ENCODE measurements at places on chromosomes 6 and 20.

GRCh38 chr6:37056112-37056403 lies 50.6 kb downstream of the FGD2 start:
- no peak for DNase-seq

- no peak for DNase-seq
Observed at GRCh38 chr6:90157441-90157840, 139.2 kb downstream of the BACH2 start.

DNA sequence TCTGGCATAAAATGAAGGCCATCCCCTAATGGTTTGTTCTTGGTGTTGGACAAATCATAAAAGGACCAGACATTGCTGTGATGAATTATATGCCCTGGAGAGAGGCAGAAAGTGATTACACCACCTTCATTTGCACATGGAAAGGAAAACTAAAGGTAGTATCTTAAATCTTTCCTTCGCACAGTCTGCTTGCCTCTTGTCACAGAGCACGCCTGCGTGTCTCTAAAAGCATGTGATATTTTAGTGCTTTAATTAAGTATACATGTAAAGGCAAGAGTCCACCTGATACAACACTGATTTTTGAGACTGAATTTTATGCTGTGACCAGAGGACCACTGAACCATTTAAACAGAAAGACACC lies 28.8 kb upstream of the PLAGL1 start:
- no peak for DNase-seq

DNA sequence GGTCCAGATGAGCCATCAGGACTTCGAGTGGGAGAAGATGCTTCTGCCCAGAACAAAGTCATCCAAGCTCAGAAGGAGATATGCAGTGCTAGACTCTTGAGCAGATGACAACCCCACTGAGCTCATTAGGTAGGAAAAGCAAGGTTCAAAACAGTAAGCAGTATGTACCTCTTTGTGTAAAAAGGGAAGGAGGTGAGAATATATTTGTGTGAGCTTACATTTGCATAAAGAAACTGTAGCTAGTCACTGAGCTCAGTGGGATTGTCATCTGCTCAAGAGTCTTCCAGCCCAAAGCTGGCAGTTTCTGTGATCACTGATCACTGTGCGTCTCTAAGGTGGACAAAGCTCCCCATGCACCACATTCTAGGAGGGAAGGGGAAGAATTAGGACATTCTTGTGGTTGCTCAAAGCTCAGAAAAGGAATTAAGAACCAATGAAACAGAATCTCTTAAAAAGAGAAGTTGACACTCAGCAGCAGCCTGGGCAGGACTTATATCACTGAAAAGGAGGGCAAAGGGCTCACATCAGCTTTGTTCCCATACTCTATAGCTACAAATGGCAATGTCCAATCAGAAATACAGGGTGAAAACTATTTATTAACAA lies 90.0 kb upstream of the MAFB start:
- DNase-seq = no peak

DNA sequence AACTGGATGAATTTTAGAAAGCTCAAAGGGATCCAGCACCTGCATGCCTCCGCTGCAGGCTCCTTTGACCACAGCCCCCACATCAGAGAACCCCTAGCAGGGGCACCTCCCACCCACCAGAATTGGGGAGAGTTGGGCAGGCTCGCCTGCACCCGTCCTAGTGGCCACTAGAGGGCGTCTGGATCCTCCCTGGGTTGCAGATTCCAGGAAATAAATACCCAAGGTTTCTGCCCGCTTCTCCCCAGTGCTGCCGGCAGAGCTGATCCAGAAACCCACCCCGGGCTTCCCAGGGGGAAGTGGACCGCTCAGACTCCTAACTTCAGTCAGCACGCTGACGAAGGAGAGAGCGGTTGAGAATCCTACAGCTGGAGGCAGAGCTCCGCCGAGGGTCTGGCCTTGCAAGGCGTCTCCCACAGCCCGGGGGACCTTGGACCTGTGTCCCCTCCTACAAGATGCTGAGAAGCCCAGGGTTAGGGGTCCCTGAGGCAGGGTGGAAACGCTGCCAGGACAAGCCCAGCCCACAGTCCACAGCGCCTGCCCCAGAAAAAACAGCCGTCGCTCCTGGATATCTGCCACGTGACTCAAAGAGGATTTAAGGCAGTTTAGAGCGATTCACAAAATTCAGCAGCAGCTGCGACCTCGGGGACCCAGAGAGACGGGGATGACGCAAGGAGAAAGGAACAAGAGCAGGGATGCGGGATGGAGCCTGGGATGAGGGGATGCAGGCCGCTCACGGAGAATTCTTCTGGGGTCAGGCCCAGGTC lies 32.6 kb upstream of the PHACTR3 start:
- no peak for DNase-seq

- DNase-seq = no peak
Observed at GRCh38 chr6:16244446-16244845, 6.1 kb downstream of the GMPR start.

DNA sequence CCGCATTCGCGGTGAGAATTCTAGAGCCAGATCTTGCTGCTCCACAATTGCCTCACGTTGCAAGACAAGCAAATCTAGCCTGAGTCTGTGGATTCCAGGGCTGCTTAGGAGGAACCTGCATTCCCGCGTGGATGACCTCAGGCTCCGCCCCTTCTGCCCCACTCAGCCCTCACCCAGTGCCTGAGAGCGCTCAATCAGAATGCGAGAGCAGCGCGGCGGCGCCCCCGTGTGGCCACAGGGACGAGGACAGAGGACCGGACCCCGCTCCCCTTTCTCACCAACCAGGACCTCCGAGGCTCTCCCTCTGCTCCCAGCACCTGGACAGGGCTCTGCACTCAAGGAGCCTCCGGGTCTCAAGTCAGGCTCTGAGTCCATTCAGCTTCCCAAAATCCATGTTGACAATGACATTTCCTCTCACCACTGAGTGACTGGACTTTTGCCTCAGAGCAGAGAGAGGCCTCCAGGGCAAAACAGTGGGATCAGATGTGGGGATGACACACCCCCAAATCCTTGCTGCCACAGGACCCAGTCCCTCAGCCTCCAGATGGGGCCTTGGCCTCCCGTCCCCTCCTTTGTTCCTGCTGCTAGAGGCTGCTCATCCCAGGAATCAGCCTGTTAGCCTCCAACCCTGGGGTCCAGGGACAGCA lies 52.0 kb downstream of the RPP21 start:
- peak; percentile 68 for DNase-seq

DNA sequence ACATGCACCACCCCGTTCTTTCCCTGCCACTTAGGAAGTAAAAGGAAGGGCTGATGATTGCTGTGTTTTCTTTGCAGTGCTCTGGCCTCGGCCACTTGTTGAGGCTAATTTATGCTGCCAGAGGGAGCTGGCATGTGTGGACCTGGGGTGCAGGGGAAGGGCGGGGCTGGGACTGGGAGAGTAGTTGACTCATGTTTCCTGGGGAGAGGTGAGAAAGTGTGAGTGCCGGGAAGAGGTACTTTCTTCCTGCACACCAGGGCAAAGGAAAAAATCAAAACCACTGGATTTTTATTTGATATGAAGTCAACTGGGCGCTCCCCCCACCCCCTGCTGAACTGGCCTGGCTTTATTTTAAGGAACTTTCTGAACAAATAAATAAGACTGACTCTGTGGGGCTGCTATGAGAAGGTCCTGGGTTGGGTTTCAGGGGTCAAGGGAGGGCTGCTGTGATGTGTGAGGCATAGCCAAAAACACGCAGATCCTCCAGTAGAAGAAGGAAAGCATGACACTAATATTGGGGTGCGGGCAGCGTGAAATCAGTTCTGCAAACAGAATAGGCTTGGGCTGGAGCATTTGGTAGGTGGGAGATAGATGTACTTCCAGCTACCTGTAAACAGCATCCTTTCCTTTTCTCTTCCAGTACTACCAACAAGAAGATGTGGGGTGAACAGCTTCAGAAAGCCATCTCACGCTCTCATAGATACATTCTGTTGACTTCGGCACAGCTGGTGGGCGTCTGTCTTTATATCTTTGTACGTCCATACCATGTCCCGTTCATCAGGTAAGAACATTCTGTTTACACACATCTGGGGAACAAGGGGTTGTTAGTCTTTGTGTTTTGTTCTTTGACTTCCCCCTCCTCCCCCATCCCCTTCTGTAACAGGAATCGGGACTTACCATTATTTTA lies 87.5 kb downstream of the SYNJ2 start:
- no peak for DNase-seq

- no peak for DNase-seq
Observed at GRCh38 chr6:37160922-37161778, 8.8 kb upstream of the PIM1 start.

DNA sequence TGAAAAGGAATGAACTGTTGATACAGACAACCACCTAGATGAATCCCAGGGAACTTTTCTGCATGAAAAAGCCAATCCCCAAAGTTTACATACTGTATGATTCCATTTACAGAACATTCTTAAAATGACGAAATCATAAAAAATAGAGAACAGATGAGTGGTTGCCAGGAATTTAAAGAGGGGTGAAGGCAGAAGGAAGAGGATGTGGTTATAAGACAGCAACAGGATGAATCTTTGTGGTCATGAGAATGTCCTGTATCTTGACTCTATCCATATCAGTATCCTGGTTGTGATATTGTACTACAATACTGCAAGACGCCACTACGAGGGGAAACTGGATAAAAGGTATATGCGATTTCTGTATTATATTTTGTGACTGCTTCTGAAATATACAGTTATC lies 70.1 kb upstream of the EMILIN3 start:
- DNase-seq = no peak

GRCh38 chr6:35775031-35775430 lies 1.4 kb upstream of the CLPSL2 start:
- no peak for DNase-seq

DNA sequence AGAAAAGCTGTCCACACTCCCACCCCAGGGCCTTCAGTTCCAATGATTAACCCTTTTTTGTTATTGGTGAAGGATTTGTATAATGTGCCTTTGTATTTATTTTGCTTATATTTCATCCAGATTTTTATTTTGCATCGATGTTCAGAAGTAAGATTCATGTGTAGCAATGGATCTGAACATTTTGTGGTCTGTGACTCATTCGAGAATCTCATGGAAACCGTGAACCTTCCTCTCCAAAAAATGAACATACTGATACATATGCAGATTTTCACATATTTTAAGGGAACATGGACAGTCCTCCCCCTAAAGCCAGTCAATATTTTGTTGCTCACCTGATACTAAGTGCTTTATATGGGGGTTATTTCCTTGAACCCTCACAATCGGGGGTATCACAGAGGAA lies 421.8 kb upstream of the SOX4 start:
- DNase-seq = no peak

DNA sequence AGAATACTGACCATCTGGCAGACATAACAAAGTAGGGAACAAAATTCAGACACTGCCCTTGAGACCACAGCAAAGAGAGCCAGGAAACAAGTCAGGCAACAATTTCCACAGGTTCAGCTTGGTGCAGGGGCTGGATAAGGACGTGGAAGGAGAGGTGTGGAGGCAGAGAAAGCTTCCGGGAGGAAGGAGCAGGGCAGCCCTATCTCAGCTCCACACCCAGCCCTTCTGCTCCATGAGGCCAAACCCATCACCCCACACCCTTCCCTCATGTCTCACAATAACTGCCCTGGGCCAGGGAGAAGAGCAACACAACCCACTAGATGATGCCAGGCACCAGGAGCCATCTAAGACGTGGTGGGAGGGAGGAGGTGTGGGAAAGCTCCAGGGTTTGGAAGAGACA lies 5.8 kb downstream of the SNHG17 start:
- DNase-seq = no peak

DNA sequence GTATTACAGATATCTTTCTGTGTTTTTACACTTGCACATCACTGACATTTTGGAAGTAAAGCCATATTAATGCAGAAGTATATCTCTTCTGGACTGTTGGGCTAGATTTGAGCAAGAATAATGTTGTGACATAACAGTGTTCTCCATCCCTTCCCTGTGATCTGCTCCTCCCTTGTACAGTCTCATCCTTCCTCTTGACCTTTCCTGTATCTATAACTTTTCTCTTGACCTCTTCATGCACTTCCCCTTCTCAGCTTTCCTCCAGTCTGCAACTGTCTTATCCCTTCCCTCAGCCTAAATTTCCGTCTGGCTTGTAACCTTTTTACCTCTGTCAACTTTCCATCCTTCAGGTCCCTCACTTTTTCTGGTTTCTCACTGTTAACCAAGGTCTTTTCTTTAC lies 29.8 kb downstream of the NCOA3 start:
- DNase-seq = no peak

- no peak for DNase-seq
Observed at GRCh38 chr6:50471041-50471440, 242.3 kb upstream of the TFAP2D start.

GRCh38 chr20:48010623-48011022 lies 225.3 kb upstream of the SULF2 start:
- no peak for DNase-seq

- no peak for DNase-seq
Observed at GRCh38 chr20:32528905-32529670, 56.0 kb downstream of the NOL4L start.

DNA sequence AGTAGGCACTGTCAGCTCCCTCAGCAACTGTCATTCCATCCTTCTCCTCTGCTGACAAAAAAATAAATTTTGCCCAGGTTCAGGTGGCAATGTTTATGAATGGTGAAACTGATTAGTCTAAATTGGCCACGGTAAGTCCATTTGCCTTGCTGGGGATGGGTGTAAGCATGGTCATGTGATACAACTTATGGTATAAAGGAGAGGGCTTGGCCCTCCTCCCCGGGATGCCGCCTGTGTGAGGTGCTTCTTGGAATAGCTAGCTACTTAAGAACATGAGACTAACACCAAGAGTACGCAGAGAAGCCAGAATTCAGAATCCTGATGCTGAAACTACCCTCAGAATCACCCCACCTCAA lies 94.4 kb upstream of the MAP7 start:
- no peak for DNase-seq

GRCh38 chr6:30703011-30703410 lies 12.2 kb upstream of the NRM start:
- no peak for DNase-seq

- no peak for DNase-seq
Observed at GRCh38 chr6:137157601-137158000, 15.8 kb downstream of the IL22RA2 start.

DNA sequence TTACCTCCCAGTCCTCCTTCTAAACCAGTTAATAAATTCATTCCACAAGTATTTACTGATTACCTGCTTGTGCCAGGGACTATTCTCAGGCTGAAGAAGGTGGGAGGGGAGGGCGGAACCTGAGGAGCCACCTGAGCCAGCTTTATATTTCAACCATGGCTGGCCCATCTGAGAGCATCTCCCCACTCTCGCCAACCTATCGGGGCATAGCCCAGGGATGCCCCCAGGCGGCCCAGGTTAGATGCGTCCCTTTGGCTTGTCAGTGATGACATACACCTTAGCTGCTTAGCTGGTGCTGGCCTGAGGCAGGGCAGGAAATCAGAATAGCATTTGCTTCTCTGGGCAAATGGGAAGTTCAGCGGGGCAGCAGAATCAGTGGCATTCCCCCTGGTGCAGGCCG lies 4.9 kb upstream of the AAR2 start:
- no peak for DNase-seq
